Caco-2 (cell line): ENCODE measurements at places on chromosomes 2 and 18. TPM values are rescaled to one million over a fixed set of nuclear protein-coding genes. Genes with fewer than 3 reads are reported as not detected.

MAP3K19 gene
- total RNA-seq, result not detected in 2 replicates

XDH gene
- total RNA-seq, result 1.3 and 1.4 TPM in 2 replicates

- H3K4me3 ChIP-seq, result no peak overlapping the region
- H3K4me1 ChIP-seq, result no peaks in the 10 kb centered on the region
- H3K27me3 ChIP-seq, result no peaks in the 10 kb centered on the region
- DNase-seq, result no peak
- H3K36me3 ChIP-seq, result no peaks in the 10 kb centered on the region
- no peak overlapping the region for H3K27ac ChIP-seq
These were observed 197.2 kb downstream of the MYO3B start for GRCh38 chr2:170375192-170375591.

DNA sequence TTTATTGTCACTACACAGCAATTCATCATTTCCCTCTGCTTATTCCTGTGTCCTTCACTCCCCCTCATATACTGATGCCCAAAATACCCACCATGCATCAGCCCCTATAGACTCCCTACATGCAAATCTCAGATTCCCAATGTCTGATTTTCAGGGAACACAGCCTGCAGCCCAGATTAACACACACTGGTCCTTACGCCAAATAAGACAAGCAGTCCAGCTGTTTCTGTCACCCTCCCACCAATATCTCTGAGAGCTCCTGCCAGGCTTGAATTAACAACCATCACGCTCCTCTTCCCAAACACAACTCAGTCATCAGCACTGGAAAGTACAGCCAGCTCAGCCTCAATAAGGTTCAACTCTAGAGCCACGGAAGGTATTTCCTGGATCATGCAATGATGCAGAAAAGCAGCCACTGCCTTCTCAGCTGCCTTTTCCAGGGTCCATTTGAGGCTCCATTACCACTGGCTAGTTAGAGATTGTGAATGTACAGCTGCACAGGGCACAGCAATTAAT lies 39.0 kb upstream of the SLC35F5 start:
- H3K4me1 ChIP-seq, result peaks cover 60% of the 10 kb centered on the region
- H3K4me3 ChIP-seq, result no peak overlapping the region
- no peak overlapping the region for H3K27ac ChIP-seq

DNA sequence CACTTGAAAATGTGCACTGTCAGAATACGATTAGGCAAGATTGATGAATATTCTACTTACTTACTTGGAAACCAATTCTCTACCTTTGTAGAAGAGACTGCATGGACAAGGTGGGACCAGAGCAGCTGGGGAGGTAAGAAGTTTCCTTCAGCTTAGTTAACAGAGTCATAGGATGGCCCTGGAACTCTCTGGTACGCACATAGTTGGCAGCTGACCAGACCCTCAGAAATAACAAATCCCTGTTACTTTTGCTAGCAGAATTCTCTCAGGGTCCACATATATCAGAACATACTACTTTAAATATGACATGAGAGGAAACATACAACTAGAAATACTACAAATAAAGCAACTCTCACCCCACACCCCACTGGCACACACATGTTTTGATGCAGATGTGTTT lies 24.8 kb upstream of the STAT1 start:
- no peak for DNase-seq
- H3K36me3 ChIP-seq, result no peaks in the 10 kb centered on the region
- no peak overlapping the region for H3K27ac ChIP-seq
- peaks cover 12% of the 10 kb centered on the region for H3K4me1 ChIP-seq
- H3K4me3 ChIP-seq, result no peak overlapping the region

GRCh38 chr18:42401131-42401673 lies 446.2 kb downstream of the PIK3C3 start:
- H3K27me3 ChIP-seq, result no peaks in the 10 kb centered on the region
- H3K36me3 ChIP-seq, result no peaks in the 10 kb centered on the region
- H3K4me1 ChIP-seq, result no peaks in the 10 kb centered on the region
- no peak overlapping the region for H3K4me3 ChIP-seq

DNA sequence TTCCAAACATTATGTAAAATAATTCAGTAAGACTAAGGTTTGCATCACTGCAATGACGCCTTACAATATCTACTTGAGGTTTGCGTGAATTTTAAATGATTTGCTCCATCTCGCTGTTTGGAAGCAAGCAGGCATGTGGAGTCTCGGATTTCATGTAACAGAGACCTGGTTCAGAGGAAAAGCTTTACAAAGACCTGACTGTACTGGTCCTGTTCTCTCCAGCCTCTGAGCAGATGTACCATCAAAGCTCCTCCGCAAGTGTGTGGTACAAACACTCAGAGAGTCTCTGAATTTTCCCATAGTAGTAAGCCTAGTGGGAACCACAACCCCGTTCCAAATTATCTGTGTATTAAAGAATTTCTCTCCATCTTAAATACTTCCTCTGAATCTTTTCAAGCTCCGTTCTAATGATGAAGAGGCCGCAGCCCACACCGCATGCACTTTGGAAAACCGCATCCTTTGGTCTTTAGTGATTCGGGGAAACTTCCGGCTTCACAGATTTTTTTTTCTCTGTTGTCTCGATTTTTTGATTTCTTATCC lies 728.1 kb upstream of the SOX11 start:
- no peak for DNase-seq
- no peaks in the 10 kb centered on the region for H3K36me3 ChIP-seq
- H3K27ac ChIP-seq, result no peak overlapping the region
- H3K4me3 ChIP-seq, result no peak overlapping the region
- no peaks in the 10 kb centered on the region for H3K27me3 ChIP-seq

DNA sequence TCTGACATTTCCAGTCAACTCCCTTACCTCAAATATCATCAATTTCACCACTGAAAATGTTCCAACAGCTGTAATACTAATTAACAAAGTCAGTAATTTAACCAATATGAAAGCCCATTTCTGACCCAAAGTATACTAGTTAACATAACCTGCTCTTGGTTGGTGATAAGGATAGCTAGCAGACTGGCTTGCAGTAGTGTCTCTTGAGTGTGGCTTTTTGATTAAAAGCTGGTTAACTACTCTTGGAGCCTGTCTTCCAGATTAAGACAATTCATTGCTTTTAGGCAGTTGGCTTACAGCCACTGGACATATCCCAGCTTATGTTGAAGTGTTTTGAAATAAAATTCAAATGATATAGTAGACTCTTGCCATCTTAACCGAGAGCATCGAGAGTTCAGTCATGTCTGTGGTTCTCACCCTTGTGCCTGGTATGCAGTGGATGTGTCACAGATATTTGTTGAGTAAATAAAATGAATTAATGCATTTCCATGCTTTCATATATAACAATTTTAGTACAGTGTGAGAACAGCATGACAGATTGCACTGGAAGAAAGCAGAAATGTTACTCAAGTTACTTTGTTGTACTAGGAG lies 158.1 kb downstream of the TANC1 start:
- no peak overlapping the region for H3K27ac ChIP-seq
- H3K36me3 ChIP-seq, result no peaks in the 10 kb centered on the region
- no peaks in the 10 kb centered on the region for H3K27me3 ChIP-seq
- no peak for DNase-seq

DNA sequence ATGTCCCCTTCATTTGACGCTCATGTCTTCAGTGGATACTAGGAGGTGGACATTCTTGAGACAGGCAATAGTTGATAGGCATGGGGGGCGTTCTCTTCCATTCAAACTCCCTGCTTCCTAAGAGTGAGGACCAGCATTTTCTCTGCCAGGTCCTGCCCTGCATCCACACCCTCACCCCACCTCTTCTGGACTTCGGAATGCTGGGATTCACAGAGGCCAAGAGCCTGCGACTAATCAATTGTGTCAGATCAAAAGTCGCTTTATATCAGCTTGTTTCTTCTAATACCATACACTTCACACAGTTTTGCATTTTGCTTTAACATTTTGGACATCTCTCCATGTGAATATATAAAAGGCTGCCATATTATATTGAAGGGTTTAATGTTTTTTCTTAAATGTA lies 210.7 kb downstream of the CCDC102B start:
- no peaks in the 10 kb centered on the region for H3K4me1 ChIP-seq
- no peak overlapping the region for H3K27ac ChIP-seq
- H3K27me3 ChIP-seq, result no peaks in the 10 kb centered on the region
- no peak for DNase-seq
- H3K4me3 ChIP-seq, result no peak overlapping the region
- H3K36me3 ChIP-seq, result no peaks in the 10 kb centered on the region

- DNase-seq, result no peak
- no peaks in the 10 kb centered on the region for H3K36me3 ChIP-seq
- H3K4me1 ChIP-seq, result no peaks in the 10 kb centered on the region
- H3K4me3 ChIP-seq, result no peak overlapping the region
- no peak overlapping the region for H3K27ac ChIP-seq
These were observed 83.5 kb upstream of the DTNA start for GRCh38 chr18:34626404-34627136.

GRCh38 chr18:48919547-48919946 lies 31.2 kb downstream of the SMAD7 start:
- H3K27me3 ChIP-seq, result no peaks in the 10 kb centered on the region
- no peak overlapping the region for H3K27ac ChIP-seq
- H3K4me1 ChIP-seq, result no peaks in the 10 kb centered on the region
- no peaks in the 10 kb centered on the region for H3K36me3 ChIP-seq
- no peak overlapping the region for H3K4me3 ChIP-seq
- no peak for DNase-seq

DNA sequence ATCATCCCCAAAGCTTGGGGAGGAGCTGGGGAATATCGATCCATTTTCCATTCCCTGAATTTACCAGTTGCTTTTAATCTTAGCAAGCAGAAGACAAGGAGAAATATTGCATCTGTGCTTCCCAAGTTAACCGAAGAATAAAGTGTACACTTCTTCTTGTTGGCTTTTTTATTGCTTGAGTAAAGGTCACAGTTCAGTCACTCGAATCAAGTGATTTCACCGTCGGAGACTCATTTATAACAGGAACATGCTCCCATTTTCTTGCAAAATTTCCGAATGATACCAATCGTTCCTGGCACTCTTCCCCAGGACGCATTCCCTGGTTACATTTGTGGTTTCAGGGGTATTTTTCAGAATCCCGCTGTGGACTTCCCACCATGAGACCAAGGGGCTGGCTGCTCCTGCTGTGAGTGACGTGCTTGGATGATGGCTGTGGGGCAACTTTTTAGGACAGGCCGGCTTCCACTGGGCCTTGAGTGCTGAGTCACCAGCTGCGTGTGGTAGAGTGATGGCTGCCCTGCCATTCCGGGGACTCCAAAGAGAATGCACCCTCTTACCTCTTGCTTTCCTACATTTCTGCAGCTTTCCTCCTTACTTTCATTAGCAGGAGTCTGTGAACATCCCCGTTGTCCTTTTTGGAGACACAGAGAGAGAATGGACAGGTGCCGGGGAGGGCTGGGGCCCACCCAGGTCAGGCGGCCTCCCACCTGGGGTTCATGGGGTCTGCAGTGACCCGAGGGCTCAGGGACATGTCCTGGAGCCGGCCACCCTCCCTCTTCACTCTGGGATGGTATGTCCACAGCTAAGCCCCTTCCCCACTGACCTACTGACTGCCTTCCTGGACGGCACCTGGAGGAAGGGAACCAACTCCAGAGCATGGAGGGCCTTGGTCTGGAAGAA lies 60.7 kb upstream of the HDAC4 start:
- no peak for DNase-seq
- no peaks in the 10 kb centered on the region; the same call in 1 of the 2 replicates for H3K27me3 ChIP-seq

- no peak overlapping the region for H3K4me3 ChIP-seq
- no peaks in the 10 kb centered on the region for H3K27me3 ChIP-seq
- H3K36me3 ChIP-seq, result no peaks in the 10 kb centered on the region
These were observed 41.9 kb downstream of the RPIA start for GRCh38 chr2:88733155-88733902.

- H3K27me3 ChIP-seq, result no peaks in the 10 kb centered on the region
- H3K4me3 ChIP-seq, result peak overlapping the region; percentile 95
- H3K36me3 ChIP-seq, result peaks cover 2% of the 10 kb centered on the region; the same call in 1 of the 2 replicates
- DNase-seq, result no peak
- H3K27ac ChIP-seq, result peak overlapping the region; percentile 42
- H3K4me1 ChIP-seq, result peaks cover 26% of the 10 kb centered on the region
These were observed 2.0 kb downstream of the KCMF1 start for GRCh38 chr2:84972932-84973331.

- H3K4me1 ChIP-seq, result no peaks in the 10 kb centered on the region
- no peak for DNase-seq
- H3K36me3 ChIP-seq, result no peaks in the 10 kb centered on the region
- H3K27ac ChIP-seq, result no peak overlapping the region
- H3K27me3 ChIP-seq, result no peaks in the 10 kb centered on the region
These were observed 6.0 kb downstream of the LHCGR start for GRCh38 chr2:48749291-48750127.

DNA sequence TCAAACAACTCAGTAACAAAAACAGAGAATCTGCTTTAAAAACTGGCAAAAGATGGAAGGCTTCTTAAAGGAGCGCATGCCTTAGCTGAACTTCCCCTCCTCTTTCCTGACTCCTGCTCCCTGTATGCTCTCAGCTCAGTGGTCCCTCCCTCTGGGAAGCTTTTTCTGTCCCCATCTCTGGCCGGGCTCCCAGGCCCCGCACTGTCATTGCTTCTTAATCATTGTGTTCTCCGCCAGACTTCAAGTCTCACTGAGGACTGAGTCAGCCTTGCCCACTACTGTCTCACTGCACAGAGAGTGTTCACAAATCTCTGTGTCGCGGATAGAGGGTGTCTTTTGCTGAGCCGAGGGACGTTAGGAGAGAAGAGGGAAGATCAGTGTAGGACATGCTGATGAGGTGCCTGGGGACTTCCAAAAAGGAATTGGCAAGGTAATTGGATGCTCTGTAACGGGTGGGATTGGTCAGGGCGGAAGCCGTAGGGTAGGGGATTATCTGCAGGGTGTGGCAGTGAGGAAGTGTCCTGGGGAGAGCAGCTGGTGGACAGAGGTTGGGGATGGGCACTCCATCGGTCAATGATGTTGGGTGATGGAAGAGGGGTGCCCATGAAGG lies 16.2 kb downstream of the TOGARAM2 start:
- H3K36me3 ChIP-seq, result no peaks in the 10 kb centered on the region
- no peak overlapping the region for H3K4me3 ChIP-seq
- peak; percentile 21 for DNase-seq
- peaks cover 9% of the 10 kb centered on the region; the same call in 1 of the 2 replicates for H3K4me1 ChIP-seq
- no peaks in the 10 kb centered on the region for H3K27me3 ChIP-seq

- no peak for DNase-seq
- no peaks in the 10 kb centered on the region for H3K27me3 ChIP-seq
- no peak overlapping the region for H3K4me3 ChIP-seq
- H3K4me1 ChIP-seq, result no peaks in the 10 kb centered on the region
- H3K27ac ChIP-seq, result no peak overlapping the region
These were observed 45.5 kb upstream of the PTH2R start for GRCh38 chr2:208361077-208361441.

DNA sequence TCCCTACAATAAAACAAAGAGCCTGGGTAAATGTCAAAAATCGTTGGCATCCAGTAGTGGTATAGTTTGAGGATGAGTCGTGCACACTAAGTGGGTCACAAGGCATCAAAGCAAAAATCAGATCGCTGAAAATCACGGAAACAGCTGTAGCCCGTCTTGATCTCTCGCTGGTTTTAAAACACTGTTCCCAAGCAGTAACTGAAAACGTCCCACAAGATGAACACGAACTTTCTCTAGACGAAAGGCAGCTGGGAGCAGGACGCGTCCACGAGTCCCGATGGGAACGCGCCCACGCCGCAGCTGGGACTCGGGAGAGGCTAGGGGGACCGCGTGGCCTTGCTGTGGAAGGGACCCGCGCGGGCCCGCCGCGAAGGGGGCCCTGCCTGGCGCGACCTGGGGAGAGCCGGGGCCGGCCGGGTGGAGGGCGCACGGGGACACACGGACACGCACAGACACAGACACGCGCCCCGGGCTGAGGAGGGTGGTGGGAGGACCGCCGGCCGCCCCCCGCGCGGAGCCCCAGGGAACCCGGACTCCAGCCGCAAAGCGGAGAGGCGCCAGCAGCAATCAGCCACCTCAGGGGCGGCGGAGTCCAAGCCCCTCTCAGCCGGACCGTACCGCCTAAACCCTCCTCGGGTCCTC lies 651 bp downstream of the STK17B start:
- no peak for DNase-seq
- peak overlapping the region; percentile 96 for H3K4me3 ChIP-seq
- peaks cover 21% of the 10 kb centered on the region for H3K4me1 ChIP-seq
